ENCODE measurements at places on chromosomes 11 and 22.

DNA sequence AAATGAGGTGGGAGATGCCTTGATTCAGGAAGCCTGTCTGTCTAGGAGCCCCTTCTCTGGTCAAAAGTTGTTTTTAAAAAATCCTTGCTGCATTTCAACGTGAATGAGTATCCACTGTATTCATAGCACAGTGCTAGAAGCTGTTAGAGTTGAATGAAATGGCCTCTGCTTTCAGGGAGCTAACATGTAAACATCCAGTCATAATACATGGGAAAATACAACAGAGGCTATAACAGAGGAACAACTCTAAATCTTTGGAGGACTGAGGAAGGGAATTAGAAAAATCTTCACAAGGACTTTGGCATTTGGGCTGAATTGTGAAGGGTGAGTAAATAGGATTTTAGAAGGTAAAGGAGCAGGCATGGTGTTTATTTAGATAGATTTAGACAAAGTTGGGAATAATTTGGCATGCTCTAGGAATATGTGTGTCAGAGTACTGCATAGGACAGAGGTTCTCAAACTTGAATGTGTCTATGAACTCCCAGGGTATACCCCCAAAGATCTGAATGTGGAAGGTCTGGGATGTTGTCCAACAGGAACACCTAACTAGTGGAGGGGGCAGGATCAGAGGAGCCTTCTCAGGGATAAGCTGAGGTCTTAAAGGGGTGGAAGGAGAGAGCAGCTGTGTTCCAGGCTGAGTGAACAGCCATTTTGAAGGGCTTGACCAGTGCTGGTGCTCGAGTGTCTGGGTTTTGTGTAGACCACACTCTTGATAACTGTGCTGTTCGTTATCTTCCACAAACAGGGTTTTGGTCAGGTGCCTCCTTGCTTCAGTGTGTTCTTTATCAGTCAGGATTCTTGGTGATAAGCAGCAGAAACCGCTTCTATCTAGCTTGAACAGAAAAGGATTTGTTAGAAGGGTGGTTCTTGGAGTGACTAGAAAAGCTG lies 12.7 kb downstream of the SREBF2 start:
- peak; percentile 13 for DNase-seq

DNA sequence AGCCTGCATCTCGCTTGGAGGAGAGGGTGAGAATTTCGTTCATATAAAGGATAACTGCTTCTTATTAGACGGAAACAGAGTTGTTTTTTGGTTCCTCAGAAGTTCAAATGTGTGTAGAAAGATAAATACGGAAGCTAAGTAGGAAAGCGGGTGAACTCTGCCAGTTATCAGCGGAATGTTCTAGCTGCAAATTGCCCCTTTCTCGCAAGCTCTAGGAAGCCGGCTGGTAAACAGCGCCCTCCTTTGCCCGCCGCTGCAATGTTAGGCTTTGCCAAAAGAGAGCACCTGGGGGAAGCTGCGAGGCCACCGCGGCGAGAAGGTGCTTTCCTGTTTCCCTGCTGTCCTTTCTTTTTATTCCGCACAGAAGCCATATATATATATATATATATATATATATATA lies 67.0 kb downstream of the IGLL5 start:
- no peak for DNase-seq

GRCh38 chr11:111330234-111330893 lies 32.0 kb downstream of the POU2AF3 start:
- DNase-seq = no peak

- no peak for DNase-seq
Measured at GRCh38 chr22:24759765-24760164, 14.8 kb downstream of the PIWIL3 start.

DNA sequence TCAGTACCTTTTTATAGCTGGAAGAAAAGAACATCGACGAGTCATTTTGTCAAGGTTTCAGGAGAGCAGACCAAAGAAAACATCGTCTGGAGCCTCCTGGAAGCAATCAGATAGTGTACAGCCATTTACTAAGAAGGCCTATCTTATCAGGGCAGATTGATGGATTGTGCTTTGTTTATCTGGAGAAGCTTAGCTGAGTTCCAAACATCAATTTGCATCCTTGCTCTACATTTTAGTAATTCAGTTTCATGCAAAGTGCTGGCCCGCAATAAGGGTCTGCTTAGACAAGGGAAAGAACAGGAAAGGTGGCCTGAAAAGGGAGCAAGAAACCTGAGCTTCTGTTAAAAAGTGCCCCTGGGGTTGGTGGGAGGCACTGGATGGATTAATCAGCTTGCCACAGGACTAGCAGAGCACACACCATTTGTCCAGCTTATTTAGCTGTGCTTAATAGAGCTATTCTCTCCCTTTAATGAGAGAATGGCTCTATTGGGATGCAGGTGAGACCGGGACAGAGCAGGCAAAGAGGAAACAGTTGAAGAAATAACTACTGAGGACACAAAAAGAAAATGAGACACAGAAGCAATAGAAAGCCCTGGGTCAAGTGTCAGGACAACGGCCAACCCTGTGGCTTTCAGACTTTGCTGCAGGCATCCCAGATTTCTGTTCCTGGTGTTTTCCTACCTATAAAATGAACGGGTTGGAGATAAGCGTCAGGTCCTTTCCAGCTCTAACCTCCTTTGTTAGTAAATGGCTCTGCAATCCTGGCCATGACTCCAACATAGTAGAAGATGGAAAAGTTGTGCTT lies 122.1 kb upstream of the TTC12 start:
- DNase-seq = peak; percentile 71

DNA sequence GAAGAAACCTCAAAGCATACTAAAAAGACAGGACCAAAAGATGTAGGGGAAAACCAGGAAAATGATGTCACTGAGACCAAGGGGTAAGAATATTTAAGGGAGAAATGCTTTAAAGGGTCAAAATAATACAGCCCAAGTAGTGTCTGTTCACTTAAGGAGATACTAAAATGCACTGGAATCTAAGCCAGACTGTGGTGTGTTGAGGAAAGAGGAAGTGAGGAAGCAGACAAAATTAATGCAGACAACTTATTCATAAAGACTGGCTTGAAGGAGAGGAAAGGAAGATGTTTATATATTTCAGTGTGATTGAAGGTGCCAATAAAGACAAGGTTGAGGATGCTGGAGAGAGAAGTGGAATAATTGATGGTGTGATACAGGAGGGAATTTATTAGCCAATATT lies 15.7 kb downstream of the ZNF215 start:
- DNase-seq = no peak

All from fibroblast of the aortic adventitia (primary cell).